ENCODE measurements at places on chromosomes 16 and 17.
A peak's percentile ranks its signal among the peaks of the same experiment; 100 is the strongest.

DNA sequence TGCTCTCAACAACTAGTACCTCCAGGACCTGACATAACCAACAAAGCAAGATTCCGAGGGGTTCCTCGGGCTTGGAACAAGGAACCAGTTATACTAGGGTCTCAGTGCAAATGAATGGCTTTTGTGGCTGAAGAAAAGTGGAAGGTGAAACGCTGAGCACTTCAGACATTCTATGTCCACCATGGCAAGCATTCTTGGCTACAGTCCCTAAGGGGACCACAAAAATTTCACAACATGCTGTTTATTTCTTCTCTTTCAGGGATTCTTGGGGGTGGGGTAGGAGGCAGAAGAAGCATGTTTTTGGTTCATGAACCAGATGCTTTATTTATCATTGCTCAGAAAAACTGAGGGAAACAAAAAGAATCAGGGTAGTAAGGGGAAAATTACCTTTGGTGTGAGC is 479.9 kb upstream of the CDH11 start:
- no peak for ATAC-seq

GRCh38 chr17:2484876-2485275 is 26.8 kb downstream of the METTL16 start:
- no peak for ATAC-seq

DNA sequence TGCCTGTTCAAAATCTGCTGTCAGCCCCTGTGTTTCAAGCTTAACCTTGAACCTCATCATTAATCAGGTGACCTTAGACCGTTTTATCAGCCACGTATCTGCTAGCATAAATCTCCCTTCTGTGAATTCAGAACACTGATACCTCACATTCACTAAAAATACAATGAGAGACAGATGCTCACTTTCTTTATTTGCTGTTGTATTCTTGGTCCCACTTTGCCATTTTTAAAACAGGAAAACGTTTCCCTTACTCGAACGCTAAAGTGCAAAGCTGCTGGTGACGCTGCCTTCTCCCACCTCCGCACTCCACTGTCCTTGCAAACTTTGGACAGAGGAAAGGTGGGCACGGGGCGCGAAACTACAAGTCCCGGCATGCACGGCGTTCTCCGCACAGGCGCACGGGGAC is 220 bp upstream of the ARHGAP44 start:
- ATAC-seq, result no peak

DNA sequence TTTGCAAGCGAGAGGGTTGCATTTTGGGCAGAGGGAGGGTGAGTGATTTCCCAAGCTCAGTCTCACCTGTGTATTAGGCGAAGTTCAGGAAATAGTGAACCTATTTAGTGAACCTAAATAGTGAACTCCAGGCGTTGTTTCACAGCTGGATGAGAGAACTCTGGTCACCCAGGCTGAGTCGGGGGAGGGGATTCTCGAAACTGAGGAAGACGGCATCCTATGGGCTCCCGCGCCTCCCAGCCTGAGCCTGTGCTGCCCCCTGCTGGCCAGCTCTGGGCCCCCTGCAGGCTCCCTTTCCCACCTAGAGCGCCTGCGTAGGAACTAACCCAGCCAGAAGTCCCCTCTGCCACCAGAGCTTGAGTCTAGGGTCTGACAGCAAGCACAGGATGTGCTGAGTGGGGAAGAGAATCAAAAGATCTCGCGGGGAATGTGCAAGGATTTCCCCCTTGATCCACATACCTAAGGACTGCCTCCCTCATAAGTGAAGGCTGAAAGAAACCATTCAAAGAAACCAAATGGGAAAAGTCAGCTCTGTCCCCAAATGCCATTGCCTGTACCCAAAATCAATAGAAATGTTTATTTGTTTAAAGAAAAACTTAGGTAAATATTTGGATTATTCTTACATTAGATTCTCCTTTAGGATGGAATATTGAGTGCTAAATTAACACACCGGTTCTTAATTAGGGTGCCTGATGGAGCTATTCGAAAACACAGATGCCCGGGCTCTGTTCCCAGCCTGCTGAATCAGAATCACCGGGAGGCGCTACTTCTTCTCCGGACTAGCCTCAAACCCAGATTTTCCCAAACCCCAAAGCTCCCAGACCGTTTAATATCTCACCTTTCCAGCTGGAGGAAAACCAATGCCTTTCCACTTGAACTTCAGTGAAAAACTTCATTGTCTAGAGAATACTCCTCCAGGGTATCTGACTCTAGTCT is 14.8 kb upstream of the MARVELD3 start:
- ATAC-seq, result peak; percentile 62

DNA sequence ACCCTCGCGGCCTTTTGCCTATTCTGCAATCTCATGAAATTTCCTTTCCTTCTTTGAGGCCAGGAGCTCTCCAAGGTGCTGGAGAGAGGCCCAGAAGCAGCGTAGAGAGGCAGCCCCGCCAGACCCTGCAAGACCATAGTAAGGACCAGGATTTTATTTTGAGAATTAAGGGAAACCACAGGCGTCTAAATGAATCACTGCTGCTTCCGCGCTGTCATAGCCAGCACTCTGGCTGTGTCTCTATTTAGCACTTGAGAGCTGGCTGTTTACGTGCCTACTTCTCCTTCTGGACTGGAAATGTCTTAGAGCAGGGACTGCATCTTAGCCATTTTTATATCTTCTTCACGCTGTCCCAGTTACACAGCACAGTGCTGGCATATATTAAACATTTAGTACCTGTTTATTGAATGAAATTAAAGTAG is 37.6 kb upstream of the PIRT start:
- ATAC-seq, result no peak

- no peak for ATAC-seq
These were observed 443.0 kb downstream of the WWOX start for GRCh38 chr16:78542419-78542818.

All from activated CD4-positive, CD25-positive, alpha-beta regulatory T cell treated with anti-CD3 and anti-CD28 coated beads, Interleukin-2, amount 50 U/mL, for 24 hours (primary cell).